NCI-H510A (cell line): ENCODE measurements at places on chromosomes 13 and 19.

DNA sequence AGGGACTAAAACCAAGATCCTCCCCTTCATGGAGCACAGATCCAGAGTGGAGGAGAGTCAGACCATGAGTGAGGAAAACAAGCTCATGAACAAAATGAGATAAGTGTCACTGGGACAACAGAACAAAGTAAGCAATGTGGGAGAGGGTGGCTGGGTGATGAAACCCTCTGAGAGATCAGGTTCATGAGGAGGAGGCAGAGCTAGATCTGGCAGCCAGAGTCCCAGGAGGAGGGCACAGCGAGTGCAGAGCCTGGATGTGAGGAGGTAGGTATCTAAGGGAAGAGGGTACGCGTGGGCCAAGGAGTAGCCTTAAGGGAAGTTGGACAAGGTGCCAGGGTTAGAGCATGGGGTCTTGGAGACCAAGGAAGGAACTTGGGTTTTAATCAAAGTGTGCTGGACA is 1311.9 kb downstream of the UQCRFS1 start:
- no peak for DNase-seq

DNA sequence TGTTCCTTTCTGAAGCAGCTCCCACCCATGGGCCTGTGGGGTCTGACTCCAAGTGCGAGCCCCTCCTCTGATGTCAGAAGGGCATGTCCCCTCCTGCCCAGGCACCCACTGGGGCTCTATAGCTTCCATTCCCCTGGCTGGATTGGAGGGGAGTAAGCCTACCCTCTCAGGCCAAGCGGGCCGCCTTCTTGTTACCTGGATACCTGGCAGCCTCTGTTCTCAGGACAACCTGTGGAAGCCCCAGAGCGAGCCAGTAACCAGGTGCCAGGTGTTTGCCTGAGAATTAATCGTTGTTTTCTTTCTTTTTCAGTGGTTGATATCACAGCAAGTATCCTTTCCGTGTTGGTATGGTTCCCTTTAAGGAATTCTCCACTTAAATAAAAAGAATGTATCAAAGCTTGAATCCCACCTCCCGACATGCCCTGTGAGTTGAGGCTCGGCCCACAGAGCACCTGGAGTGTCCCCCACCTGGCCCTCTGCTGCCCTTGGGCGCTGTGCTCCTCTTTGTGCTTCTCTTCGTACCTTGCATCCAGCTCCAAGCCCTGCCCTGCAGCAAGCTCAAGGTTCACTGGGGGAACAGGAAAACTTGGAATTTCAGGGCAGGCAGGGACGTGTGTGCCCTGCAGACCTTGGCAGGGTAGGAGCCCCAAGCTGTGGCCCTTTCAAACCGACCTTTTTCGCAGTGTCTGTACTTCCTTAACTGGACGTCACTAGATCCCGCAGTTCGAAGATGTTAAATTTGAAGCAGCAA is 15.0 kb downstream of the MAU2 start:
- DNase-seq = no peak

DNA sequence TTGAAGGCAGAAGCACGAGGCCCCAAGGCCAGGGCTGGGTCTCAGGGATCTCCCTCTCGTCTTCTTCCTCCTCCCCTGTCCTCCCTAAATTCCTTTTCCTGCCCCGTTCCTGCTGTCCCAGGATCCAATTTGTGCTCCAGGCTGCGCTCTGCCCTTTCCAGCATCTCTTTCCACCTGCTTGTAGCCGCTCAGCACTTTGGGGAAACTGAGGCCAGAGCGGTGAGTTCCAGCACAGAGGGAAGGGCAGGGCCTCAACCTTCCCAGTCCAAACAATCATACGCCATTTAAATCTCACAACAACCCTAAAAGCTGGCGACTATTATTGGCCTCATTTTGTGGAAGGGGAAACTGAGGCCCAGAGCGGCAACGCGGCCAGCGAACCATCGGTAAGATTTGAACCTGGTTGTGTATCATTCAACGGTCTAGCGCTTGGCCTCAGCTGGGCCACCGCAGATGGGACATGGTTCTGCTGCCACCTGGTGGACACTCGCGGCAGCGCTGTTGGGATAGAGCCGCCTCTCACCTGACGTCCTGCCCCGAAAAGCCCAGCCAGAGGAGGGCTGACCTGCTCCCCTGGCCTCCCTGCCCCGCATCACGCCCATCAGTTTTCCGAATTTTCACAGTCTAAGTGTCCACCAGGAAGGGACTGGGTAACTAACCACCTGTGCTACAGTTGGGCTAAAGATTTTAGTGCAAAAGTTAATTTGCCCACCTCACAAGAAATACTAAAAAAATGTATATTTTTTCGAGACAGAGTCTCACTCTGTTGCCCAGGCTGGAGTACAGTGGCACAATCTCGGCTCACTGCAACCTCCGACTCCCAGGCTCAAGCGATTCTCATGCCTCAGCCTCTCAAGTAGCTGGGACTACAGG is 4.2 kb upstream of the RPL18A start:
- no peak for DNase-seq

GRCh38 chr19:51507640-51508058 is 6.0 kb upstream of the SIGLEC12 start:
- no peak for DNase-seq

- no peak for DNase-seq
Observed at GRCh38 chr19:43720936-43721335, 5.1 kb downstream of the IRGC start.

- no peak for DNase-seq
Observed at GRCh38 chr13:107374038-107374437, 806.1 kb upstream of the ARGLU1 start.

GRCh38 chr13:36981156-36981743 is 17.9 kb downstream of the ALG5 start:
- DNase-seq = no peak

DNA sequence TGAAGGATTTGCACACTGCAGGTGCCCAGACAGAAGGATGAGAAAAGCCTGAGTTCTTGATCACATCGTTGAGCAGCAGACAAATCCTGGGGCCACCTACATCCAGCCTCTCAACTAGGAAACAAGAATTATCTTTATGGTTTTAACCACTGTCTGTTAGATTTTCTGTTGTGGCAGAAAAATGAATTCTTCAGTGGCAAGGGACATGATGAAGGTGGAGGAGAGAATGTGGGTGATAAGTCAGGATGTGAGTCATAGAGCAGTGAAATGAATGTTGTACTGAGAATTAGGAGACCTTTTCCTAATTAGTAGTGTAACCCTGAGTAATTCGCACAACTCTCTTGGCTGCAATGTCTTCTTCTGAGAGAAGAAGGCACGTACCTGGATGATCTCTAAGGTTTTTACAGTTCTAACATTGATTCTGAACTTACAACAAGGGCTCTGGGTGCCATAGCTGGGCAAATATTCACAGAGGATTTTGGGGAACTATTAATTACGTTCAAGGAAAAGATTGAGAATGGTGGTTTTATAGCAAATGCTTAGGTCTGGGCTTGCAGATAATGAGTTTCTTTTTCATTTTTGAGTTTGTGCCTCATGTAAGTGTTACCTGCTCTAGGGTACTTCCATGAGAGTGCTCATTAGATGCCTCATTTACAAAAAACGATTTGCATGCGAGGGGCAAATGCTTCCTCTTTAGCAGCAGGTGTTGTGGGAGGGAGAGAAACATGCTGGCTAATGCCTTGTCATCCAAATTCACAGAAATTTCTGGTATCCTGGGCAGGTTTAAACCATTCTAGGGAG is 111.0 kb upstream of the KL start:
- DNase-seq = no peak
